Neural progenitor cell (in vitro differentiated cells): ENCODE measurements at places on chromosomes 6 and 20. TPM values are rescaled to one million over a fixed set of nuclear protein-coding genes. Genes with fewer than 3 reads are reported as not detected.

BRD2 gene
- total RNA-seq = 202 and 211 TPM in 2 replicates

SAMD5 gene
- total RNA-seq = 0.06 and 0.09 TPM in 2 replicates

GRCh38 chr6:56963793-56964192, 8.9 kb downstream of the BEND6 start:
- no peak for DNase-seq

GRCh38 chr20:22499515-22500166, 84.7 kb downstream of the FOXA2 start:
- no peak for DNase-seq
